ENCODE measurements at places on chromosomes 6 and 20.

DNA sequence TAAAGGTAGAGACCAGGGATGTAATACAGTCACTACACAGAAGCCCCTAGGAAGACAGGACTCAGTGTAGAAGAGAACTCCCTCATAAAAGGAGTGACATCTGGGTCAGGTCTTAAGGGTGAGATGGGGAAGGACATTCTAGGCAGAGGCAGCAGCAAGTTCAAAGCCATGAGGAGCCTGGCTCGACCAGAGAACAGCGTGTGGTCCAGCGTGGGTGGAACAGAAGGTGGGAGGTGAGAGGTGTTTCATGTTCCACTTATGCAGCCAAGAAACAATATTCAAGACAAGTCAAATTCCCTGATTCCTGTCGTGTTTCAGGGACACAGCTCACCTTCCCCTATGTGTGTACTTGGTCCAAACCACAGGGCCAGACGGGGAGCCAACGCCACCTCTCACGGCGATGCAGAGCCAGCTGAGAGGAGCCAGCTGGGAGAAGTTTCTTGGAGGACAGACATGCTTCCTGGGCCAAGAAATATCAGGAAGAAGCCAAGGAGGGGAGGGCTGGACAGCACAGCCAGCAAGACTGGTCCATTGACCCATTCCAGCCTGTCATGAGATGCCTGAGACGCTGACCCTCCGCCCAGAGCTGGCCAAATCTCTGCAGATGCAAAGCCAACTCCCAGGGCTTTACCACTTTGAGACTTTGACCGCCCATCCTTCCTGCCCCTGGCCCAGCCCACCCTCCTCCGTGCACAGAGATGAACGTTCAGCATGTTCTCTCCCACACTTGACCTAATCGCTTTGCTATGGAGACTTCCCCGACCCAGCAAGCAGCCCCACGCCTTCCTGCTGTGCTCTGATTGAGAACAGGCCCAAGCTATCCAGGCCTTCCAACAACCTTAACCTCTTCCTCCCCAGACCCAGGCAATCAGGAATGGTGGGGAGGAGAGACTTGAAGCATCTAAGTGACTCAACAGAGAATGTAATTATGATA lies 113.8 kb downstream of the PRND start:
- DNase-seq: peak; percentile 57

DNA sequence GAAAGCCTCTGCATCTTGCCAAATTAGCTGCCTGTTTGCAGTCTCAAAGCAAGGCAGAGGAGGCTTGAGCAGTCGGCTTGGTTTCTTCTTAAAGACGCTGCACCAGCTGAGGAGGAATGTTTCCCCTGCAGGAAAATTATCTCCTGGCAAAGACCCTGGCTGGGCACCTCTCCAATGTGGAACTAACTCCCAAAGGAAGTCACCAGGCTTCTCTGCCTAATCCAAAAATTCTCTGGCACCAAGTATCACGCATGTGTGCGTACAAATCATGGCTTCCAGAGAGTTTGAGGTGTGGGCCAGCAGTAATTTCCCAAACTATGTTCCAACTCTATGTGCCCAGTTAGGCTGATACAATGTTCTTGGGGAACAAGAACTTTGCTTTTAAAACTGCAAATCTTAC lies 176.2 kb downstream of the KIF16B start:
- DNase-seq: peak; percentile 3

DNA sequence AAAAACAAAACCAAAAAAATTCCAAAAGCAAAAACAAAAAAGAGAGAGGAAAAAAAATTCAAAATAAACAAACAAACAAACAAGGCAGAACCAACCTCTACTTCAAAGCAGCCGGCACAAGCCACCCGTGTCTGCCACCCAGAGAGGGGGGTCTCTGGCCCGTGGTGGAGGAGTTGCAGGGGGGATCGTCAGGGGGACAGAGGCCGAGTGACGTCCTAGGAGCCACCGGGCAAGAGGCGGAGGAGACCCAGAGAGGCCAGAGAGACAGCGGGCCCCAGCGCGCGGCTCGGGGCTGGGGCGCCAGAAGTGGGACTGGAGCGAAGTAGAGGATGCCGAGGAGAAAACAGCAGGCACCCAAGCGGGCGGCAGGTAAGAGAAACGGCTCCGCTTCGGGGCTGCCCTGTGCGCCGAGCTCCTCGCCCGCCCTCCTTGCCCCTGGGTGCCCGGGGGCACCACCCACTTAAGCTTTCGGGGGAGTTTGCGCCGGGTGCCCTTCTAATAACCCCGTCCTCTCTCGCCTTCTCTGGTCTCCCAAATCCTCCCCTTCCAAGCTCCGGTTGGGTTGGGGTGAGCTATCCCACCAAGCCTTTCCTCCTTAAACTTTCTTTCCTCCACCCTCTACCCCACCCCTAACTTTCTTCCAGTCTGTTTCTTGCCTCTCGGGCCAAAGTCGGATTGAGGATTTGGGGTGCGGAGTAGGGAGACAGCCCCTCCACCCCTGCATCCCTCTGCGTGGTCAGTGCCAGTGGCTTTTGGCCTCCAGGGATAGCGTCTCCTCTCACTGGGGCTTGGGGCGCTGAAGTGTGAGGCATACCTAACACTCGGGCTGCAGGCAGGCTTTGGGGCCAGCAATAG lies 1.0 kb downstream of the TSHZ2 start:
- DNase-seq: no peak

DNA sequence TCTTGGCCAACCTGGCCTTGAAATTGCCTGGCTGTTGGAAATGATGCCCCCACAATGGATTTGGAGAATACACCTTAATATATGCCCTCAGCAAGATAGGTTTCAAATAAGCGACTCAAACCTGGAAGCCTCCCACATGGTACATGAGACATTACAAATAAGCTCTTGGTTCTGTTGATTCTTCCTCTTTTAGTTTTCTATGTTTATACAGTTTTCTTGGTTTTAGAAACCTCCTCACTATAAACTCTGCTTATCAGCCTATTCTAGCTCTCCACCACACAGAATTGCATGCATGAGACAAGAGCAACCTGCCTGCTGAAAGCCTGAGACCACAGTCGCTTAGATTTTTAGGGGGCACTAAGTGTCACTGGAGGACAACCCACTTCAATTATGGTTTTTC lies 108.8 kb upstream of the PREP start:
- no peak for DNase-seq

- no peak for DNase-seq
These were observed 9.3 kb downstream of the PSMA7 start for GRCh38 chr20:62133864-62134263.

DNA sequence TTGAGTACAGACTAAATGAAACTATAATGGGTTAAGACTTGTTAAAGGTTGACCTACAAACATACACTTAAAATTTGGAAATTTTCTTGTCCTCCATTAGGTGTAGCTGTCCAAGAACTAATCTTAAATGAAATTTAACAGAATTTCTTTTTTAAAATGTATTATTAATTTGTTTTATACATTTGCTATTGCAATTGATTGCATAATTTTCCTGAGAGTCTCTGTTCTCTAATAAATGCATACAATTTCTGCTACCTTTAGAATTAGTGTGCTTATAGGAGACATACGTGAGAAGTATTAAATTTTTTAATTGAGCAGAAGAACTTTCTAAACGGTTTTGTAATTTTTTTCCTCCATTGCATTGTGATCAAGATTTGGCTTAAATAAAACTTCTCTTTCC lies 1.5 kb downstream of the FAM135A start:
- DNase-seq: no peak

DNA sequence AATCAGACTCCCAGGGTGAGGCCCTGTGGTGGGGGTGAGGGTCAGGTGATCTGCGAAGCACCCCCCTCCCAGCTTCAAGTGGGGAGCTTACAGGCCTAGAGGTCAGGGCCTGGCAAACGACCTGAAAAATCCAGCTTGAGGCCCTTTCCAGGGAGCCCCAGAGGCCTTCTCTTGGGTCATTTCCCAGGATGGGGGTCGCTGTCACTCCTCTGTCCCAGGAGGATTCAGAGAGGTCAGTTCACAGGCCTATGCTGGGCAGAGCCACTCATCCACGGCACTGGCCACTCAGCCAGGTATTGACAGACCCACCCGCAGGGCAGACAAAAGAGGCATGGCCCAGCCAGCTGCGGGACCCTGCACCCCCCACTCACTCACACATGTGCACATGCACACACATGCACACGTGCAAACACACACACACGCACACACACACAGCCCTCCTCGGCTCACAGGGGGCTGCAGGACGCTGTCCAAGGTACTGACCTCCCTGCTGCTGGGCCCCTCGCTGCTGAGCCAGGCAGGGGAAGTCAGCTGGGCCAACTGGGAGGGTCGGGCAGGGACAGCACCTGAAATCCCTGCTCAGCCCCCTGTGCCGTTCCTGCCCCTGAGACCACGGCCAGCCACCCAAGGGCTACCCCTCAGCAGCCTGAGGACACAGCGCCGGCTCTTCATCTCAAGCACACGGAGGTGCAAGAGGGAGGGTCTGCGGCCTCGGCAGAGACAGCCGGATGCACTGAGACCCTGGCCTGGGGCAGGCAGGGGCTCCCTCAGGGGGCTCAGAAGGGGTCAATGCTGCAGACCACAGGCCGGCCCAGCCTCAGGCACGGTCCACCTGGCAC lies 113.8 kb downstream of the TAF4 start:
- no peak for DNase-seq

DNA sequence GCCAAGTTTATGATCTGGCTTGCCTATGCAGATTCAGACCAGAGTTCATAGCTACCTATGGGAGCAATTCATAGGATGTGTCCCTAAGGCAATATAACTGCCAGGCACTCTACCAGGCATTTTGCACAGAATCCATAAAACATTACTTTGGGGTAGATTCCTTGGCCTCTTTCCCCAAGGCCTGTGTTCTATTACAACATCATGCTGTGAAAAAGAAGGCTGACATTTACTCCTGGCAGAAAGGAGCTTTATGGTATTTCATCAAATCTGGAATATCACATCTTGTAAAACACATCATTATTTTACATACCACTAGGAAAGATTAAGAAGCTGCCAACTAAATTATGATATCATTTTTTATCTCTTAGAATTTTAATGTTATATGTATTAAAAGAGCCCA lies 287.0 kb upstream of the MARCKS start:
- DNase-seq: no peak
